ENCODE measurements at places on chromosomes 7 and 10.

DNA sequence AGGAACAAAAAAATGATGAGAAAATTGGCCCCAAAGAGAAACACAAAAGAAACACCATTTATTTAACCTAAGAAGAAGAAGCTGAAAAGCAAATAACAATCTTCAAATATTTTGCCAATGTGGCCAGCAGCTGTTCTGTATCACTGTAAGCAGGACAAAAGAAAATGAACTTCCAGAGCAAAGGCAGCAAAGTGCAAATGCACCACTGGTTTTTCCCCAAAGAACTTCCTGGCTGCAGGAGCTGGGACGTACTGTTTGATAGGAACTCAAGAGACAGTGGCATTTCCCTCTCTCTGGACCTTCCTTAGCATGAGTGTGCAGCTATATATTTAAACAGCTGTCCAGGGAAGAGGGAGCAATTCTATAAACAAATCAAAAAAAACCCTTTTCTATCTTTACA lies 60.4 kb downstream of the RNLS start:
- DNase-seq: no peak
- H3K4me3 ChIP-seq: no peak overlapping the region
- no peaks in the 10 kb centered on the region for H3K27me3 ChIP-seq
- no peaks in the 10 kb centered on the region for H3K36me3 ChIP-seq

- H3K27me3 ChIP-seq: no peaks in the 10 kb centered on the region
- H3K4me3 ChIP-seq: no peak overlapping the region
- no peaks in the 10 kb centered on the region for H3K4me1 ChIP-seq
- no peaks in the 10 kb centered on the region for H3K36me3 ChIP-seq
- no peak overlapping the region for H3K27ac ChIP-seq
- no peak for DNase-seq
Observed at GRCh38 chr7:7122033-7122478, 60.3 kb upstream of the C1GALT1 start.

- no peak overlapping the region for H3K4me3 ChIP-seq
- no peak overlapping the region for H3K27ac ChIP-seq
- H3K27me3 ChIP-seq: no peaks in the 10 kb centered on the region
- no peaks in the 10 kb centered on the region for H3K4me1 ChIP-seq
- no peak for DNase-seq
- H3K36me3 ChIP-seq: no peaks in the 10 kb centered on the region
Observed at GRCh38 chr10:131682271-131682962, 218.4 kb upstream of the PPP2R2D start.

DNA sequence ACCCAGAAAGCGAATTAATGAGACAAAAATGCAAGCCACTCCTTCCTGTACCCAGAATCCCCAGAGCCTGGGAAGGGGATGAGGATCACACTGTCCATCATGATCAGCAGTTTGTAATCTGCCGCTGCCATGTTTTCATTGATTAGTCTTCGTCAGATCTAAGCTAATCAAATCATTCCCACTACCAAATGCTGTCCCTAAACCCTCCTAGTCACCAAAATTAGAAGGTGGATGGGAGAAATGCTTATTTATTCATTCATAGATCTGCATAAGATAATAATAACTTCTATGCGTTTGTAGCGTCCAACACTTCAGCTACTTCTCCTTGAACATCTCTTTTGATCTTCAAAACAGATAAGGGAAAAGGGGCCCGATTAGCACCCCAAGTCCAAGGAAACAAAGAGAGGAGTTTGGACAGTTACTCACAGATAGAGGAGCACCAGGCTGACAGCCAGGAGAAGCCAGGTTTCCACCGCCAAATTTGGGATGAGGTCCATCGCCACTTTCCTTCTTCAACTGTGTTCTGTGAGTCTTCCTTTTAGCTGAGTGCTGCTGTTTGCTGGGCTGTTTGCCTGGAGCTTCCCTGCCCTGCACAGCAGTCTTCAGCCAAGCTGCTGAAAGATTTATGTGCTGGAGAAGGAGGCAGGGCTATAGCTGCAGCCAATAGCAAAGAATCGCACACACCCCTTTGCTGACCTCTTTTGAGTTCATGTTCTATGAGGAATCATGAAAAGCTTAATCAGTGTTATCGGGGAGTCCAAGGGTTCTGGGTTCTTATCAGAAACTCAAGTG lies at the start of gene CYP3A5:
Gene CYP3A5 (minus strand): TSS at position 597 of the 792 bp plus-strand sequence. CDS start 100 bp downstream, at position 497.
- no peaks in the 10 kb centered on the region for H3K27me3 ChIP-seq
- H3K4me3 ChIP-seq: no peak within 1 kb of the TSS
- no peak within 1 kb of the TSS for H3K27ac ChIP-seq
- peaks cover 8% of the 10 kb centered on the region for H3K4me1 ChIP-seq

- H3K27me3 ChIP-seq: no peaks in the 10 kb centered on the region
- H3K27ac ChIP-seq: no peak overlapping the region
- no peaks in the 10 kb centered on the region for H3K4me1 ChIP-seq
- H3K36me3 ChIP-seq: no peaks in the 10 kb centered on the region
Observed at GRCh38 chr7:91294639-91295220, 30.5 kb downstream of the FZD1 start.

DNA sequence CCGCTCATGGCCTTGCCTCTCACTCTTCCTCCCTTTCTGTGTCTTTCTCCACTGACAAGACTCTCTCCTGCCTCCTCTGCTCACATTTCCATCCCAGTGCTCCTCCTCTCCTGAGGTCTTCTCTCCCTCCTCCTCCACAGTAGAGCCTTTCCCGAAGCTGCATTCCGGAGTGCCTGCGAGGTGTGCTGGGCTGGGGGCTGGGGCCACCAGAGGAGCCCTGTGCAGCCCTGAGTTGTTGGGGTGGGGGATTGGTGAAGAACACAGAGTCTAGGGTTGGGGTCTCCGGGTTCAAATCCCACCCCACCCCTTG lies 76.4 kb downstream of the ZMIZ1 start:
- DNase-seq: no peak
- H3K36me3 ChIP-seq: no peaks in the 10 kb centered on the region
- peaks cover 14% of the 10 kb centered on the region for H3K4me1 ChIP-seq
- no peak overlapping the region for H3K4me3 ChIP-seq
- no peaks in the 10 kb centered on the region for H3K27me3 ChIP-seq

GRCh38 chr7:156585025-156585648 lies 55.4 kb upstream of the RNF32 start:
- H3K4me1 ChIP-seq: no peaks in the 10 kb centered on the region
- H3K36me3 ChIP-seq: no peaks in the 10 kb centered on the region
- no peak for DNase-seq
- H3K27ac ChIP-seq: no peak overlapping the region
- no peak overlapping the region for H3K4me3 ChIP-seq

GRCh38 chr7:73354196-73354595 lies 26.2 kb downstream of the FKBP6 start:
- no peaks in the 10 kb centered on the region for H3K4me1 ChIP-seq
- H3K4me3 ChIP-seq: no peak overlapping the region
- H3K36me3 ChIP-seq: no peaks in the 10 kb centered on the region
- no peak overlapping the region for H3K27ac ChIP-seq

DNA sequence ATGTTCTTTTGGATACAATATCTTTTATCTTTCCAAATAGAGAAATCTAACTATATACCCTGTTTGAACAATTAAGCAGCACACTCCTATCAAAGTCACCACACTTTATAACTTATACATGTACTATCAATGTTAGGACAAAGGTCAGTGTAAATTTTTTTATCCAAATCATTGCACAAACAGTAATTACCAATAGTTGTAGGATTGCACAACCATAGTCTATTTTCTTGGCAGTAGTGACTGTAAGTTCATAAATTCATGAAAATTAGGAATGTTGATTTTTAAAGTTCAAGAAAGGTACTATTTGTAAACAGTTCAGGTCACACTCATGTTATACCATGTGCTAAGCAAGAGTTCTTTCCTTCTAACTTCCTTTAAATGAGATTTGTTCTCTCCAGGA lies 9.3 kb downstream of the WNT2 start:
- H3K4me3 ChIP-seq: no peak overlapping the region
- H3K27ac ChIP-seq: no peak overlapping the region
- no peaks in the 10 kb centered on the region for H3K27me3 ChIP-seq
- no peaks in the 10 kb centered on the region for H3K36me3 ChIP-seq
- H3K4me1 ChIP-seq: no peaks in the 10 kb centered on the region

DNA sequence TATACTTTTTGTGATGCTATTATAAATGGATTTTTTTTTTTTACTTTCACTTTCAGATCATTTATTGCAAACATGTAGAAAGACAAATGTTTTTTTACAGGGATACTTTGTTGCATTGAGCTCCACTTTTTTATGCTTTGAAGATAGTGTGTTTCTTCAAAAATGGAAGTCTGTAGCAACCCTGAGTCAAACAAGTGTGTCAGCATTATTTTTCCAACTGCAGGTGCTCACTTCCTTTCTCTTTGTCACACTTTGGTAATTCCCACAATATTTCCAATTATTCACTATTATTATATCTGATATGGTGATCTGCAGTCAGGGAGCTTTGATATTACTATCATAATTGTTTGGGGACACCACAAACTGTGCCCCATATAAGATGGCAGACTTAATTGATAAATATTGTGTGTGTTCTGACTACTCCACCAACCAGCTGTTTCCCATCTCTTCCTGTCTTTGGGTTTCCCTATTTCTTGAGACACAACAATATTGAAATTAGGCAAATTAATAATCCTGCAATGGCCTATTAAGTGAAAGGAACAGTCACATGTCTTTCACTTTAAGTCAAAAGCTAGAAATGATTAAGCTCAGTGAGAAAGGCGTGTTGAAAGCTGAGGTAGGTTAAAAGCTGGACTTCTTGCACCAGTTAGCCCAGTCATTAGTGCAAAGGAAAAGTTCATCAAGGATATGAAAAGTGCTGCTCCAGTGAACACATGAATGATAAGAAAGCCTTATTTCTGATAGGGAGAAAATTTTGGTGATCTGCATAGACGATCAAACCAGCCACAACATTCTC lies 231.3 kb upstream of the SH2B2 start:
- no peak for DNase-seq
- H3K4me3 ChIP-seq: no peak overlapping the region
- H3K36me3 ChIP-seq: no peaks in the 10 kb centered on the region
- no peak overlapping the region for H3K27ac ChIP-seq

DNA sequence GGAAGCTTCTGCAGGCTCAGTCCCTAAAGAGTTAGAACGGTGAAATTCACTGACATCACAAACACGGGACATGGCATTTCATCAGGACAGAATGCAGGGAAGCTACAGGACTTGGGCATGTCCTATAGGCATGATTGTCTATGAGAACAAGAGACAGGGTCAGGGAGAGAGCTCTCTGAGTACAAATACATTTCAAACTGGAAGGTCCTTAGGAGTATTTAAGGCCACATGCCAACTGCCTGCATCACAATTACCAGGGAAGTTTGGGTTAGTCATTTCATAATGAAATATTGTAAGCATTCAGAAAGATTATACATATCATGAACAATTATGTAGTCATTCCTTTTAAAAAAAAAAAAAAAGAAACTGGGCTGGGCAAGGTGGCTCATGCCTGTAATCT lies 71.3 kb downstream of the CREB3L2 start:
- DNase-seq: no peak
- H3K4me1 ChIP-seq: peaks cover 5% of the 10 kb centered on the region
- peaks cover 14% of the 10 kb centered on the region for H3K36me3 ChIP-seq

DNA sequence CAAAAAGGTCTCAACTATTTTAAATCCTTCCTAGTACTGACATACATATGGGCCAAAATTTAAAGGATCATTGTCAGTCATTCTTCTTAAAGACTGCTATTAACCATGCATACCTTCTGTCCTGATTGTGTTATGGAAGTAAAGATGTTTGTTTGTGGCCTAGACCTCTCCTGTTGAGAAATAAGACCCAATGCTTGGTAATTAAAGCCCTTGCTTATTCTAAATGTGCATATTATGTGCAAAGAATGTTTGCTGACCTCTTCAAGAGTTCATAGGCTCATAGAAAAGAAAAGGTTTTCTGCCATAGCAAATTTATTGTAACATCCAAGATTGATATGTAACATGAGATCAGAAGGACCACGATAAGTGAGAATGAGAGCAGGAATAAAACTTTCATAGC lies 145.6 kb downstream of the TWIST1 start:
- no peak overlapping the region for H3K4me3 ChIP-seq
- no peak for DNase-seq
- H3K27ac ChIP-seq: no peak overlapping the region
- H3K27me3 ChIP-seq: no peaks in the 10 kb centered on the region
- no peaks in the 10 kb centered on the region for H3K36me3 ChIP-seq
- no peaks in the 10 kb centered on the region for H3K4me1 ChIP-seq

GRCh38 chr10:78045237-78045636 lies 11.6 kb downstream of the RPS24 start:
- no peaks in the 10 kb centered on the region for H3K36me3 ChIP-seq
- no peak overlapping the region for H3K27ac ChIP-seq
- H3K27me3 ChIP-seq: no peaks in the 10 kb centered on the region
- H3K4me1 ChIP-seq: no peaks in the 10 kb centered on the region
- H3K4me3 ChIP-seq: no peak overlapping the region

GRCh38 chr7:100887516-100888290 lies 1.8 kb downstream of the UFSP1 start:
- peaks cover 31% of the 10 kb centered on the region for H3K4me1 ChIP-seq
- DNase-seq: peak; percentile 51
- H3K36me3 ChIP-seq: peaks cover 22% of the 10 kb centered on the region
- peak overlapping the region; percentile 88 for H3K27ac ChIP-seq

Data from naive thymus-derived CD4-positive, alpha-beta T cell (primary cell).